AG09309 (cell line): ENCODE measurements at places on chromosomes 5 and 9.

GRCh38 chr9:91900055-91900796, 49.8 kb downstream of the ROR2 start:
- no peak for DNase-seq

DNA sequence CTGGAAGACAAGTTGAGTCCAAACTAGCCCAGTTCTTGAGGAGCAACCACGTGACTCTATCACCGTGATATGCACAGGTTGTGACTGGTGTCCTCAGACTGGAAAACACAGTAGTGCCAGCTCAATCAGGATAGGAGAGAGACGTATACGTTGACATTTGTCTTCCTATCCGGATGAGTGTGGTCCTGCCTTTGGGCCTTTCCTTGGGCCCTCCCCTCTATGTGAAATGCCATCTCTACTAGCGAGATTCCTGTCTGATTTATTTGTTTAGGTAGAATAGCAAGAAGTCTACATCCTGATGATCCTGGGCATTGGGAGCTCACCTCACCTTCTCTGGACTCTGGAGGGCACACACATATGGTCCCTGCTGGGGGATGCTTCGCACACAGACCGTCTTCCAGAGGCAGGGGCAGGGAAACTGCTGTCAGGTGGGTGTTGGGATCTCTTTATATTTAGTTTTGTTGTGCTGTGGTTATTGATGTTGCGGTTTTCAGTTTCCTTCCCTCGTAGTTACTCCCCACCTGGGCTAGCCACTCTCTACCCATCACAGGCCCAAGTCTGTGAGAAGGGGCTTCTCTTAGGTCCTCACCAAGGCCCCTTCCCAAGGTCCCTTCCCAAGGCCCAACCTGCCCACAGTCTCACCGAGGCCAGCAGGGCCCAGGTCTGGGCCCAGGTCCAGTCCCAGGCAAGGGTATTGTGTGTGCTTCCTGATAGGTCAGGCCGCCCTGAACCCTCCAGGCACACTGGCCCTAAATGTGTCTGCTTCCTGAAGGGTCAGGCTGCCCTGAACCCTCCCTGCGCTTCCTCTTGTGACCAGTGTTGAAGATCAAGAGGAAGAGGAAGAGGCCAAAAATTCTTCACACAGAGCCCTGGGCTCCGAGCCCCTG, 19.0 kb upstream of the SPINK4 start:
- DNase-seq, result no peak

DNA sequence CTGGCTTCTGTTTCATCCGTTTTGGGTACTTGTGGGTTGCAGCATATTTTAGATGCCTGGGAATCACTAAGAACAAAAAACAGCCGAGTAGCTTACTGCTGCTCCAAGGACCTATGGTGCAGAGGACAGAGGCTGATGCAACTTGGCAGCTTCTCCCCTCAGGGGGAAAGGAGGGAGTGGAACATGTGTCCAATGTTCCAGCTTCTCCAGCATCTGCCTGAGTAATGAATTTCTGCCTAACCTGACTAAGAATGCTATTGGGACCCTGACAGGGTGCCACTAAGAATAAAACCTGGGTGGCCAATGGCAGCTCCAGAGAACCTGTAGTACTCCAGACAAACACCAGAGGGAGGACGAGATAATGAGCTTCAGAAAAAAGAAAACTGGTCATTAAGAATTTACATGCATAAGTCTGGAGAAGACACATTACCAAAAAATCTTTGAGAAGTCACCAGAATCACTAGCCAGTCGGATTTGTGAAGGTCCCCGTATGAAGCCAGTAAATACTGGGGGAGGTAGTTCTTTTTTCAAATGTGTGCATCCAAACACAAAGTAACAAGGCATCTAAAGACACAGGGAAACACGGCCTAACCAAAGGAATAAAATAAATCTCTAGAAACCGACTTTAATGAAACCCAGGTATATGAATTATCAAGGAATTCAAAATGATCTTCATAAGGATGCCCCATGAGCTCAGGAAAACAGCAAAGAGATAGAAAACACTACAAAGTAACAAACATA, 293.5 kb downstream of the HINT1 start:
- peak; percentile 28 for DNase-seq

DNA sequence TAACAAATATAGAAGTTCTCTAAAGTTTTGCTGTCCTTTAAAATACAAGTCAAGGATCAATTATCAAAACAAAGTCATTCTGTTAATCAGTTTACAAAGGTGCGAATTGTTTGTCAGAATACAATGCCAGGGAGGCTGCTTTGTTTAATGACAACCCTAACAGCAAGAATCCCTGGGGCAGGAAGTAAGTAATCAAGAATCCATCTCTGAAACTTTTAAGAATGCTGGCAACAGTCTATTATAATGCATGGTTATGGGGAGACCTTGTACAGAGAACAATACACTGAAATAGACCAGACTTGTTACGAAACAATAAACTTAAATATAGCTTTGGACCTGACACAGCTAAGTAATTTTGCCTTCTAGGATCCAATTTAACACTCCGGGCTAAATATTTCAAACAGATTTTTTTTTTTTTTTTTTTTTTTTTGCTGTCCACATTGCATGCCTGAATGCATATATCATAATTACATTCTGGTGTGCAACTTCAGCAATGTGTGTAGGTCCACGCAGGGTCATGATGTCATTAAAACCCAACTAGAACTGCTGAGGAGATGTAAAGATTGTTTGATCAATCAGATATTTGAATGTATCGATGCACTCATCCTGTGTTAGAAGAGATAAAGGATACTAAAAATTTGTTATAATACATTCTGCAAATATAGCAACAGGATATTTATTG, 421.3 kb downstream of the CETN3 start:
- DNase-seq, result no peak

- no peak for DNase-seq
These were observed 255.1 kb upstream of the NREP start for GRCh38 chr5:112012104-112012503.

DNA sequence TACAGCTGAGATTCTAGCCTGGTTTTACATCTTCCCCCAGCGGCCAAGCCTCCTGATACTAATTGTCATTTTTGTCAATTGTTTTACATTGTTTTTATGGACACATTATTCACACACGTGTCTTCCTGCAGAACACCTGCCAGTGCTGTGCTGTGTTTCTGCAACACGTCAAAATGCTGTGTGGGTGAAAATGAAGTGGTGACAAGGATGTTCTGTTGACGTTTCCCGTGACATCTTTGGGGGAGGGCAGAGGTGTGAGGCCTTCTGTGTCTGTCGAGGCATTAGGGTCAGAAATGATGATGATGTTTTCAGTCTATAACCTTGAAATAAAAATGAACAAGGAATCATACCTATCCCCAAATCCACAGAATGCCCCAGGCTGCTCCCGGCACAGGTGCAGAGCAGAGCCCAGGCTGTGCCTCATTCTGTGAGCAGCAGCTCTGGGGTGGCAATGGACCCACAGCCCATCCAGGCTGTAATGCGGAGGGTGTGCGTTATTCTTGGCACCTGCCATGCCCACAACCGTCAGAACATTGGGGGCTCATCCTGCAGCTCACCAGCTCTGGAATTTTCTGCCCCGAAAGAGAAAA, 23.6 kb upstream of the CEP72 start:
- no peak for DNase-seq

GRCh38 chr5:171538681-171539080, 119.2 kb downstream of the FGF18 start:
- no peak for DNase-seq

GRCh38 chr5:6501701-6502100, 53.0 kb downstream of the UBE2QL1 start:
- DNase-seq, result no peak
